ENCODE measurements at places on chromosomes 6 and 20. TPM values are rescaled to one million over a fixed set of nuclear protein-coding genes. Genes with fewer than 3 reads are reported as not detected.

Gene KCNK15
- total RNA-seq = not detected

Gene VSX1
- total RNA-seq = not detected

Gene MLN
- total RNA-seq = not detected

Gene TTBK1
- total RNA-seq = not detected

Gene GSTA3
- not detected for total RNA-seq

Gene CMTR1
- 36.5 TPM for total RNA-seq

Gene BFSP1
- 2.3 TPM for total RNA-seq

Gene TRIM15
- not detected for total RNA-seq

Gene KCNK5
- not detected for total RNA-seq

Gene IDH3B
- 133 TPM for total RNA-seq

Gene CTAGE9
- total RNA-seq = not detected

Gene KATNA1
- total RNA-seq = 24.5 TPM

Gene CLPSL1
- not detected for total RNA-seq

Gene WFDC2
- not detected for total RNA-seq

Gene ZNF165
- 1.2 TPM for total RNA-seq

Gene BPIFB1
- not detected for total RNA-seq

Gene DZANK1
- total RNA-seq = 2.3 TPM

Gene KCNB1
- total RNA-seq = not detected

Gene THBD
- total RNA-seq = under 0.01 TPM

Gene ACSS1
- 5.2 TPM for total RNA-seq

Gene MANEA
- 10.4 TPM for total RNA-seq

Gene ANKRD66
- not detected for total RNA-seq

Gene PPIL6
- 1.1 TPM for total RNA-seq

Gene MUCL3
- not detected for total RNA-seq

Gene HLA-DRA
- not detected for total RNA-seq

Gene OR2H1
- not detected for total RNA-seq
